Epithelial cell of prostate (primary cell): ENCODE measurements at places on chromosomes 2 and 18.

DNA sequence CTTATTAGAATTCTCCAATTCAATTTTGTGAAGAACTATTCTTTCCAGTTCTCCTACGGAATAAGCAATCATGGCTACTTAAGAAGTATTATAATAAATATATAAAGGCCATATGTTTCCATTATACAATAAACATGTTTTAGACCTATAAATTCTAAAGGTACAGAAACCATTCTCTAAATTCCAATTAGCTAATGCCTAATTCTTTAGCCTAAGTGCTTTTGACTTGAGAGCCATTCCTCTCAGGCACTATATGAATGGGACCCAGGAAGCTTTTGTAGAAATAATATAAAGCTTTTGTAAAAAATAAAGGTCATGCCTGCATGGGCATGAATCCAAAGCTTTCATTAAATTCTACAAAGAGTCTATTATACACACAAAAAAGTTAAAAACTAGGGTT, 161.0 kb upstream of the UNC80 start:
- DNase-seq = no peak

DNA sequence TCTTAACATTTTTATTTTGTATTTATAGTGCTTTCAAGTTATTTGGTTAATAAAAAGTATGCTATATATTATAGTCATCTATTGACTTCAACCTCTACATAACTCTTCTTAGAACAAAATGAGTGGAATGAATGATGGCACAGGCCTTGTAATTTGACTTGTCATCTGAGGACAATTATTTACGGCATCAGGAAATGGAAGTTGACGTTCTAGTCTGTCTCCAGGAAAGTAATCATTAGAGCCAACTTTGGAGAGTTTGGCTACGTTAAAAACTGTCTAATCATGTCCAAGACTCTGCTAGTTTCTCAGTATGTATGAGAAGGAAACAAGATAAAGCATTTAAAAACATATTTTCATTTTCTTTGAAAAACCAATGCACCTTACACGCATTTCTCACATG, 353.6 kb downstream of the ARHGAP15 start:
- no peak for DNase-seq

GRCh38 chr2:69225933-69226332, 161.1 kb downstream of the GFPT1 start:
- DNase-seq = no peak

GRCh38 chr18:78527984-78528383, 451.6 kb upstream of the SALL3 start:
- no peak for DNase-seq

- no peak for DNase-seq
Measured at GRCh38 chr2:191574232-191574631, 103.7 kb upstream of the NABP1 start.

DNA sequence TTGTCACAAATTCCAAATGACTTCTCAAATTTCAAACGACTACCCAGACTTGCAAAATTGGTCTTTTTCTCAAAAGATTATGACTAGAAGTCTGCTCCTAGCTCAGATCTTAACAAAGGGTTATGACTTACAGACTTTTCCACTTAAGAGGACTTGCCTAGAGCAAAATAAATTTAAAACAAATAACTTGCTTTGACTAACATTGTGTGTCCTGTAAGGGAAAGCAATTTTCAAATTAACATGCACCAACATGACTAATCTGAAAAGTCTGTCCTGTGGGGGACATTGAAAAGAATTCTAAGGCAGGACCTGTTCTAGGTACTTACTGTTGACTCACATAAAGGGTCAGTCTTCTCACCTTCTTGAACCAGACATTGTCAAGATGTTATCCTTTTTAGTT, 53.5 kb upstream of the TMEM200C start:
- no peak for DNase-seq

GRCh38 chr2:127671557-127672302, 3.6 kb downstream of the LIMS2 start:
- no peak for DNase-seq

DNA sequence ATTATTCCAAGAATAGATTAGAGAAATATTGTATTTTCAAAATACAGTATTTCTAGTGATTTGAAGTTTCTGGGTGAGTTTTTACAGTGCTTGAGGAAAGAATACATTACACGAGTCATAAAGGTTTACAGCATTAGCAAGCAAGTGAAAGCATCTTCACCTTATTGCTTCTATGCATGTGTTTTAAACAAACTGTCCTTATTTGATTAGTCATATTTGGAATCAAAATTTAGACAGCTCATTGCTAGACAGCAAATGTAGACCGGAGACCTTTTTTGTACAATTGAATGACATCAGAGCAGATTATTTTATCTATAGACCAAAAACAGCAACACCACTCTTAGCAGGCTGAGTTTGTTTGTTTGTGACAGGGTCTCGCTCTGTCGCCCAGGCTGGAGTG, 69.2 kb downstream of the FAM161A start:
- DNase-seq = no peak

DNA sequence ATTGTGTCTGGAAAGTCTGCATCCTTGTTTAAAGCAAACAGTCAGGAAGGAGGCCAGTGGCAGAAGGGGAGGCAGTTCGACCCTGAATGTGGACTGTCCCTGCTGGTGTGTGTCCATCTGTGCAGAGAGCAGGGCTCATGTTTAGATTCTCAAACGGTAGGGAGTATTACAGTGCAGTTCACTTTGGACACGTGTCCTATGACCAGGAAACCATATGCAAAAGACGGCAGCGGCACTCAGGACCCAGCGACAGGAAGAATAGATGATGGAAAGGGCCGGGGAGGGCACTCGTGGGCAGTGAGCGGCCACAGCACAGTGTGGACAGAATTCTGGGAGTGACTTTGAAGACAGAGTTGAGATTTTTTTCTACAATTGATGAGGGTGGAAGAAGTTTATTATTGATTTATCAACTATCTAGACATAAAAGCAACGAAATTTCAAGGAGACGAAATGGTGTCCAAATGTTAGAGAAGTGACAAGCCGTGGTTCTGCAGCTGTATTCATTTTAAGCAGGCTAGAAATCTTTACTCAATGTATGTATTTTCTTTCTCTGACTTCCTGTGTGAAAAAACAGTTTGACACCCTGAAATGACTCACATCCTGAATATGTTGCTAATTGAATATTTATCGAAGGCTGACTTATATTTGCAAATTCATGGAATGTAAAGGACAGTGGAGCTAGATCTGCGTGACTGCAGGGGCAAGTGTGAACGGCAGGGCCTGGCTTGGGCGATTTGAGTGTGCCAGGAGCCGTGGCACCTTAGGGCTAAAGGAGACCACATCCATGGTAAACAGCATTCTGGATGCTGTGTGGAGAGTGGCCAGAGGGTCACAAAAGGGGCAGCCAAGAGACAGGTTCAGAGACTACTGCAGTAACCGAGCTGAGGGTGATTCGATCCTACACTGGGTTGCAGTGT, 214.2 kb downstream of the PTGR3 start:
- no peak for DNase-seq

DNA sequence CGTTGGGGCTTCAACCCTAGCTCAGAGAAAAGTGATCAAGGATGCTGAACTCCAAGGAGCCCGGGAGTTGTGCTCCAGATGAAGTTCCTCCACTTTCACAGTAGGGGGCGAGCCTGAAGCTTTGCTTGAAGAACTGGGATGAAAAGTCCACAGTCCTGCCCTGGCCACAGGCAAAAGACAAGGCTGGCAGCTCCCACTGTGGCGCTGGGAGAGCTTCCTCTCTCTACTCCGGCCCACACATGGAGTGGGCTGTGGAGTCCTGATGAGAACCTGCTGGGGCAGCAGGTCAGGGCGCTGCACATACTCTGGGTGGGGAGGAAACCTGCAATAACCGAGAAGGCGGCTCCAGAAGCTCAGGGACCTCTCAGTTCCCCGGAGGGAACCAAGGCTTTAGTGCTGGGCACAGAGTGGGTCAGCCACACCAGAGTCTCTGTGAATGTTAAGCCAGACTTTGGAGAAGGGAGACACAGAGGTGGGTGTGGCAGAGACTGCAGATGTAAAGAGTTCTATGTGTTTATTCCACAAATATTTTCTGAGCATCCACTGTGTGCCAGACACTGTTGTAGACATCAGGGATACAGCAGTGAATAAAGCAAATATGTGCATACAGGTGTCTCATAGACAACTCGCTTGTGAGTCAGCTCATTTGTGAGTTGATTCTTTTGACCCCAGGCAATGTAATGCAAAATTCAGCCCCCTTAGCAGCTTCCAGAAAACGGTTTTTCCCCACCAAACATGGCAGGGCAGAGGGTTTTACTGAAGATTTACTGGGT, 48.0 kb upstream of the MRPL33 start:
- no peak for DNase-seq

GRCh38 chr2:97745474-97746174, 32.2 kb downstream of the ZAP70 start:
- no peak for DNase-seq

- DNase-seq = no peak
Measured at GRCh38 chr2:208350610-208351009, 56.0 kb upstream of the PTH2R start.

DNA sequence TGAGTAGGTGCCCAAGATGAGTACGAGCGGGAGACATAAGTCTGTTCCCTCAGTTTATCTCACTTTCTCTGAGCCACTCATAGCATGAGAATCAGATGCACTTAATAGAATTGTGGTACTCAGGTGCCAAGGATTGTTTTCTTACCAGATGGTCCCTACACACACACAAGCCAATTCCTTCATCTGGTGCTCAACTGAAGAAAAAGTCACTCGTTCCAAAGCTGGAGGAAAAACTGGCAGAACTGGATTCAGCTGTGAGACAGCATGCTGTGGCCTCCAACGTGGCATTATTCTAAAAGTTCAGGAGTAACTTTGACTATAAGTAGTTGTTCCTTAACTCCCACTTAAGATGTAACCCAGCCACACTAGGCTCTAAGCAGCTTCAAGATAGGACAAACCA, 33.4 kb upstream of the ABCA12 start:
- no peak for DNase-seq

DNA sequence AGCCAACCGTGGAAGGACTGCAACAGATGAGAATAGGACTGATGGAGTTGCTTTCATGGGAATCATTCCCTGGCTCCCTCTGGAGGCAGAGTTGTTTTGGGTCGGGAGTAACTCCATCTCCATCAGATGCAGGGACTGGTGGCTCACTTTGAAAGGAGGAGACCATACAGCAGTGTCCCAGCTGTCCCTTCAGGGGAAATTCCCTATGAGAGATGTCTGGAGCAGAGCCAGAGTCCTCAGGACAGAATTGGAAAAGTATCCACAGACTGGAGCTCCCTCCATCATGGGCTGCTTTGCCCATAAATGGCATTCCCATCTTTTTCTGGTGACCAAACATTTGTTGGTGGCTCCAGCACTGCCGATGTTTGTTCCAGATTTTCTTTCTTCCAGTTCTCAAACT, 144.3 kb downstream of the NCK2 start:
- no peak for DNase-seq

DNA sequence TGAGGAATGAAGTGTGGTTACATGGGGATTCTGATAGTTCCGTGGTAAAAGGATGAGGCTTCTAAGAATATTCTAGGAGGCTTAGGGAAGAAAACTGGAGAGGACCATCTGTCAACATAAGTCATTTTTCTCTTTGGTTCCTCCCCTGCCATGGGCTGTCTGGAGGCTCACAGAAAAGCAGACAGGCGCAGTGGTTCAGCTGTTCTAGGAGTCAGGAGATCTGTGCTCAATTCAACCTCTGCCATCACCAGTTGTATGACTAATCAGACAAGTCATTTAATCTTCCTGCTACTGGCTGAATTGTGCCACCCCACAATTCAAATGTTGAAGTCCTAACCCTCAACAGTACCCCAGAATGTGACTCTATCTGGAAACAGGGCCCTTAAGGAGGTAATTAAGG, 36.4 kb downstream of the ADAM17 start:
- DNase-seq = no peak

DNA sequence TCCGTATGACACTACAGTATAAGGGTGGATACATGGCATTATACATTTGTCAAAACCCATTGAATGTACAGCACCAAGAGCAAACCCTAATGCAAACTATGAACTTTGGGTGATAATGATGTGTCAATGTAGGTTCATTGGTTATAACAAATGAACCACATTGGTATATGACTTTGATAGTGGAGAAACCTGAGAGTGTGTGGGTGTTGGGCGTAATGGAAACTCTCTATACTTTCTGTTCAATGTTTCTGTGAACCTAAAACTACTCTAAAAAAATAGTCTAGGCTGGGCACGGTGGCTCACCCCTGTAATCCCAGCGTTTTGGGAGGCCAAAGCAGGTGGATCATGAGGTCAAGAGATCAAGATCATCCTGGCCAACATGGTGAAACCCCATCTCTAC, 6.5 kb upstream of the ACTG2 start:
- DNase-seq = no peak

GRCh38 chr2:50727636-50728339, 304.1 kb downstream of the NRXN1 start:
- no peak for DNase-seq

DNA sequence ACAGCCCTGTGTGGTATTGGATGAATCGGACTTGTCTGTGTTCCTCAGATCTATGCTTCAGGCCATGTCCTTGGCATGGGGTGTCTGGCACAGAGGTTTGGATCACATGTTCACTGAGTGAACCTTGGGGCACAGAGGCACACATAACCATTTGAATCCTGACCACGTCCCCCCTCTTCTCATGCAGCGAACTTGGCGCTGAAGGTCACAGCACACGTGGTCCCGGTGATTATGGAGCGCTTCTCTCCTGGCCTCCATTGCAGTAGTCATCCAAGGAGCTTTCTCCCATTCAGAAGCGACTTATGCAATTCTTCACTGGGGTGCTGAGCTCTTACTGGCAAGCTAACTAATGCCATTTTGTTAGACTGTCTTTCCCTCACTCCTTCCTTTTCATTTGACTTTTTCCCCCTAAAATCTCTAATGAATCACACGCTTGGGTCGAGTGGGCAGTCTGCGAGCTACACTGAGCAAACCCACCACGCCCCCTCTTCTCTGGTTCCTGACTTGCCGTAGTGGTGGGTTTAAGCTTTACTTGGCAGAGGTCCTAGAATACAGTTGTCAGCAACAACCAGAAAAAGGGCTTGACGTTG, 59.4 kb downstream of the KCNG2 start:
- no peak for DNase-seq

DNA sequence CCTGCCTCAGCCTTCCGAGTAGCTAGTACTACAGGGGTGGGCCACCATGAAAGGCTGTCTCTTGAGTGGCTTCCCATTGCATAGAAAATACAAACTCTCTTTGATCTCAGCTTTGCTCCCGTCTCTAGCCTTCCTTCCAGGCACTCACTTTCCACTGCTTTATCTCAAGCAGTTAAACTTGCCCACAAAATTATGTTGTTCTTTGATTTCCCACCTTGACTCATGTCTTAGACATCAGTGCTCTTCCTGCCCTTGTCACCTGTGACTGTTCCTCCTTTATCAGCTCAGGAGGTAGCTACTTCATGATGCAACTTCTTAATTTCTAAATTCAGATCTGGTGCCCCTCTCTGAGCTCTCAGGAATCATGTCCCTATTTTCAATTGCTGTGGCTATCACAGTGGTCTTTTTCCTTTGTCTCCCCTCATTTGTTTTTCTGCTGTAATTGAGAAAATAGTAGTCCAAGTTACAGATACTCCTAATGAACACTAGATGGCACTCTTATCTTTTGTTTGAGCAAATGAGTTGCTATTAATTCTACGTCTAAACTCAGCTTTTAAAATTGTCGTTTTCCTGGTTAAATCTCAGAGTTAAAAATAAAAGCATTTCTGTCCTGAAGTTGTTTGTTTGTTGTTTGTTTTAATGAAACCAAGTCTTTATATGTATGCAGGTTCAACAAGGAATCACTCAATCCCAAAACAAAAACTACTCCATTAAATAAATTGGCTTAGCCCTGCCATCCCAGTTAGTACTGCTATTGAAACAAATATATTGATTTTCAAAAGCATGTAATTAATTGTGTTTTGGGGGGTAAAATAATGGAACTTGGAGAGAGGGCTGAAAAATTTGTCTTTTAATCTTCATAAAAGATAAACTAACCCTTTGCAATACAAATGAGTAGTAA, 46.9 kb upstream of the GREB1L start:
- DNase-seq = no peak
